Naive thymus-derived CD4-positive, alpha-beta T cell (primary cell): ENCODE measurements at places on chromosomes 2 and 18. TPM values are rescaled to one million over a fixed set of nuclear protein-coding genes. Genes with fewer than 3 reads are reported as not detected.

The PXDN gene
- 1.3 TPM for polyA plus RNA-seq

DNA sequence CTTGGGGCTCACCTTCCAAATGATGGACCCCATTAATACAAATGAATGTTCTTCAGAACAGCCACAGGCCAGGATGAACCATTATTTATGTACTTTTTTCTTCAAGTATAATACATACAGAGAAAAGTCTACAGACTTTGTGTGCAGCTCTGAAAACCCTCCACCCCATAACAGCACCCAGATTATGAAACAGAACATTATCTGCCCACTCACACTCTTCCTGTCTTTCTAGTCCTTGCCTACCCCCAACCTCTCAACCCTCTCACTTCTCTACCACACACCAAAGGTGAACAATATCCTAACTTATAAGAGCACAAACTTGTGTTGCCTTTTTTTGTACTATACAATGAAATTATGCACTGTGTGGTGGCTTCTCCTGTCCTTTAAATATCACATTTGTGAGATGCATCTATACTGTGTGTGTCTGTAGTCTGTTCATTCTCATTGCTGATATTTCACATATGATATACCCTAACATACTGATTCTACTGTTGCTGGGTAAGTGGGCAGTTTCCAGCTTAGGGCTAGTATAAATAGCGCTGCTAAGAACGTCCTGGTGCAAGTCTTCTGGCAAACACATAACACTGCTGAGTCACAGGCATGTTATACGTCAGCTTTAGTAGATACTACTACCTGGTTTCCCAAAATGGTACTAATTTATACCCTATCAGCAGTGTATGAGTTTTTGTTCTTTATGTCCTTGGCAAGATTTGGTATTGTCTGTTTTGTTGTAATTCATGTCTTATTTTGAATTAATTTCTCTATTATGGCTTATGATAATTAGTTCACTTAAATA, 1.0 kb upstream of the NPHP1 start:
- DNase-seq: no peak

- DNase-seq: no peak
These were observed 369.4 kb upstream of the SALL3 start for GRCh38 chr18:78610179-78610578.

DNA sequence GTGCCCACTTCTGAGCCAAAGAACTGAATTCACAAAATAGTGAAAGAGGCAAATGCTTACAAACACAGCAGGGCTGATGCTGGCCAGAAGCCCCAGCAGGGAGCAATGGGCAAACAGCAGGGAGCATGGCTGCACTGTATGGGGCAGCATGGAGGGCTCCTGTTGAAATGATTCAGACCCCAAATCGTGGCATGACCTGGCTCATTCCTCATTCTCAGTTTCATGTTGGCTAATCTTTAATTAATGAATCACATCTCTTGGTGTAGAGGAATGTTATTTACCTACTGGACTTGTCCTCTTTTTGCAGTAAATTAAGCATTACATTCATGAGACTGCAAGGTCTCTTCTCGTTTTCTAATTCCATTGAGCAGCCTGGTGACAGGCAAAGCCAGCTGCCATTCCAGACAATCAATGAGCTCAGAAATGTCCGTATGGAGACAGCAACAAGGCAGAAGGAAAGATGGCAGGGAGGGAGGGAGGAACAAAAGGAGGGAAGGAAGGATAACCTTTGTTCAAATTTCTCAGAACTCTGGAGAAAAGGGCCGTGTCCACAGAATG, 84.9 kb upstream of the ST8SIA3 start:
- DNase-seq: no peak
